ENCODE measurements at places on chromosomes 3 and 15.
A peak's percentile ranks its signal among the peaks of the same experiment; 100 is the strongest.

- no peak for DNase-seq
Observed at GRCh38 chr3:29741231-29741630, 460.4 kb downstream of the RBMS3 start.

DNA sequence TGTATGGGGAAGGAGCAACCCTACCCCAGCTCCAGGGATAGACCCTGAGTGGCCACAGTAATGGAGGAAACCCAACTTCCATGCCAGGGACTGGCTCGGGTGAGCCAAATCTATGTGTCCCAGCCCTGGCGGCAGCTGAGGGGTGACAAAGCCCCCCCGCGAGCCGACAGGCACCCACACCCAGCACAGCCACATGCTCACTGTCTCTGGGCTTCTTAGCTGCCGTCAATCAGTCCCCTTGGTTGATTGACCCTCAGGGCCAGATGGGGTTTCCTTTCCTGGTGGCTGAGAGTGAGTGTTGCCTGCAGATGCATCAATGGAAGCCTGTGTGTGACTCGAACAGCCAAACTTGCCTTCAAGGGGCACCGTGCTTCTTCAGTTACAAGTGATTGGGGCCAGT is 2.1 kb upstream of the OCA2 start:
- no peak for DNase-seq

GRCh38 chr3:49902511-49903345 is 945 bp downstream of the MST1R start:
- DNase-seq = no peak

GRCh38 chr15:69459066-69459465 is 6.4 kb downstream of the RPLP1 start:
- no peak for DNase-seq

- DNase-seq = no peak
Observed at GRCh38 chr3:151925876-151926275, 52.4 kb downstream of the SUCNR1 start.

GRCh38 chr3:171260899-171261298 is 199.3 kb downstream of the TNIK start:
- DNase-seq = no peak

DNA sequence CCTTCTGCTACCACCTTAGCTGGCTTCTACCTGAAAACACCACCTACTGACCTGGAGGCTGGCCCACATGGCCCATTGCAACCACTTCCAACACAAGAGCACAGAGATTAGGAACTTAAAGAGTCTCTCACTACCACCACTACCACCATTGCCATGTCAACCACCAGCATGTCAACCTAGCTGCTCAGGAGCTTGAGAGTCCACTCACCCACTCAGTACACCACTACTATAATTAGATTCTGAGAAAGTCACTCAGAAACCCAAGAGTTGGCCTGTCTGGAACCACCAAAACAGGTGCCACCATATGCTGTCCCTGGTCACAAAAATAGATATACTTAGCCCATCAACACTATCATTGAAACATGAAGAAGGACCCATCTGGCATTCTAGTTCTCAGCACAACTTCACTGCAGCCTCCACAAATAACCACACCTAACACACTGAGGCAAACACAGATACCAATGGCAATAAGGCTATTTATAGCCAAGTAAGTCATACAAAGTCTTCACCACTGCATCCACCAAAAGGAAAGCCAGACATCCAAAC is 806.7 kb upstream of the EPHA6 start:
- no peak for DNase-seq

GRCh38 chr3:190516416-190516815 is 2.5 kb downstream of the IL1RAP start:
- no peak for DNase-seq

DNA sequence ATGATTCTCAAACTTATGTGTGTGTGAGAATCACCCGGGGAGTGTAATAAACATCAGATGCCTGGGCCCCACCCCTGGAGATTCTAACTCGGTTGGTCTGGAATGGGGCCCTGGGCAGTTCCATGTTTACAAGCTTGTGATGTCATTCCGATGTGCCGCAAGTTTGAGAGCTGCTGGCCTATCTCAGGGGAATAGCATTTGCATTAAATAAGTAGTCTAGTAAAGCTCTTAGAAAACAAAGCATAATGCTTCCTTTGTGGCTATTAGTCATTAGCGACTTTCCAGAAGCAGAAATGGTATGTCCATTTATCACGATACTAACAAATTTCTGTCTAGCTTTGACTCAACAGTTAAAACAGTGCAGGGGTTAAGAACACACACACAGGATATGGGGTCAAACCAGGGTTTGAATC is 20.9 kb downstream of the PGBD4 start:
- no peak for DNase-seq

GRCh38 chr3:168066882-168067281 is 28.8 kb downstream of the GOLIM4 start:
- DNase-seq = no peak

DNA sequence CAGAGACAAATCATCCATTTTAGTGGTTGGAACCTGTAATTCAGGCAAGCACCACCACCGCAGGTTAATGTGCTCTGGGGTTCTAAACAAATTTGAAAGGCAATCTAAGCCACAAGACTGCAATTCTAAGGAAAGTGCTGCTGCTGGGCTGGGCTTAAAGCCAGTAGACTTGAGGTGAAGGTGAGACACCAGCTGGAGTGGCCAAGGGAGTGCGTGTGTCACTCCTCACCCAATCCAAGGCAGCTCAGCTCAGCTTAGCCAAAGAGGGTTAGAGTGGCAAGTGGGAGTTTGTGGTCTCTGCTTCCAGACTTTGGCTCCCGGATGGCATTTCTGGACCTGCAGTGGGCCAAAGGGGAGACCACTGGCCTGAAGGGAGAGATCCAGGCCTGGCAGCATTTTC is 1655.6 kb downstream of the SI start:
- no peak for DNase-seq

GRCh38 chr15:80060356-80061006 is 1.0 kb downstream of the ZFAND6 start:
- DNase-seq = peak; percentile 36

DNA sequence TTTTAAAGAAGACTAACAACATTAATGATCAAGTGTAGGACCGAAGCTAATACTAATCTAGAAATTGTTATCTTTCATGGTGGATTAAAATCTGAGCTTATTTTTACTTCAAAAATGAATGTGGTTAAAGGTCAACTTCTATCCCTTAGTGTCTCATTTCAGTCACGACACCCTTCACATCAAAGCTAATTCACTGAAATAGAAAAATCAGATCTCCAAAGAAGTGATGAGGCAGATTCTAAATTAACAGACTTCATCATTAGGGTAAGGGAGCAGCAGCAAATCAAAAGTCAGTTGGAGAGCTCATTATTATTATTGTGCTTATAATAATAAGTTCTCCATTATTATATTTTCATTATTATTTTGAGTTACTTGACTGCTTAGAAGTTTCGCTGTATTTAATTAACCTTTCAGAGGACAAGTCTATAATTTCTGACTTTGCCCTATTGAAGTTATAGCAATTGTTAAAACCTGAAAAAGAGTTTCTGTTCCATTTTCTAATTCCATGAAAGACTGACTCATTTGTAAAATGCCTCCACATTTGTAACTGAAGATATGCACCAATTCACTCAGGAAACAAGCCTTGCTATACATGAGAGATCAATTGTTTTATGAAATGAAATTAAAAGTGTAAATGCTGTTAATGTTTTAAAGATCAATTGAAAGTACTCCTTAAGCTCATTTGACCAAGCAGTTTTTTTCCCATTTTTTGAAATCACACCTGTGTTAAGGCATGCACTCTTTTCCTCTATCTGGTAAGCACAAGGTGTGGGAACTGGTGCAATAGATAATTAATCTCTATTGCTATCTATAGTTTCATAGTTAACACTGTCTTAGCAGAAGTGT is 23.1 kb upstream of the CMC1 start:
- DNase-seq = peak; percentile 41

DNA sequence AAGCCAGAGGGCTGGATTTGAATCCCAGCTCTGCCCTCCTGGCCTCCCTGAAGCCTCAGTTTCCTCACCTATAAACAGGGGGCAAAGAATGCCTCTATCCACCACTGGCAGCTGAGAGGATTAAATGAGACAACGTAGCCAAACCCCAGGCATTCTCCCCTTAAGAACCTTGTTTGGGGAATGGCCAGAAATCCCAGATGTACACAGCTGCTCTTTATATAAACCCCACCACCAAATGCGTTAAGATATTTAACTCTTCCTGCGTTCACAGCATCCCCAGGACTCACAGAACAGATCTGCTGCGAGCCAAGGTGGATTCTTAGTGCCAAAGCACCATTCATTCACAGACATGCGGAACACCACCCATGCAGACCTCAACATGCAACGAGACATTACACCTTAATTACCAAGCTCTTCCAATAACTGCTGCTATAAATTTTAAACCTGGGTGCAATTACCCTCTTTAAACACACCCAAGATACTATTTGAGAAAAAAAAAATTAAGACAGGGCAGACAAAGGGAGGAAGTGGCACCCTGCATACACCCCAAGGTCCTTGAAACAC is 5.2 kb downstream of the TLE3 start:
- DNase-seq = no peak

- peak; percentile 78 for DNase-seq
Observed at GRCh38 chr15:70023064-70023768, 74.5 kb downstream of the TLE3 start.

DNA sequence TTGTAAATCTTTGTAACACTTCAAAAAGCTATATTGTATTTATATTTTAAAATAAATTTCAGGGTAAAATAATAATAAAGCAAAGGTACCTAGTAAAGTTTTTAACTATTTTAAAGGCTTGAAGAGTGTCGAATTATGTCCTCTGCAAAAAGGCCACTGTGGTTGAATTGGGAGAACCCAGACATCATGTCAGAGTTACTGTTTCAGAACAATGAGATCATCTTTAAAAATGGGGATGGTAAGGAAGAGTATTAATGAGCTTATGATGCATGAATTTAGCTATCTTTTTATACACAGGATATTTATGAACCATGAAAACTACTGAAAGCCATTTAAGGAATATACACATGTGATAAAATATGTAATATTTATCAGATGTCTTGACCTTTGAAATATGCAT is 26.3 kb downstream of the KCNMB3 start:
- DNase-seq = no peak

- DNase-seq = no peak
Observed at GRCh38 chr3:133962849-133963248, 66.9 kb downstream of the SLCO2A1 start.

GRCh38 chr3:113287111-113287802 is 75.9 kb downstream of the BOC start:
- no peak for DNase-seq

- no peak for DNase-seq
Observed at GRCh38 chr3:71718072-71718471, 7.1 kb downstream of the EIF4E3 start.

DNA sequence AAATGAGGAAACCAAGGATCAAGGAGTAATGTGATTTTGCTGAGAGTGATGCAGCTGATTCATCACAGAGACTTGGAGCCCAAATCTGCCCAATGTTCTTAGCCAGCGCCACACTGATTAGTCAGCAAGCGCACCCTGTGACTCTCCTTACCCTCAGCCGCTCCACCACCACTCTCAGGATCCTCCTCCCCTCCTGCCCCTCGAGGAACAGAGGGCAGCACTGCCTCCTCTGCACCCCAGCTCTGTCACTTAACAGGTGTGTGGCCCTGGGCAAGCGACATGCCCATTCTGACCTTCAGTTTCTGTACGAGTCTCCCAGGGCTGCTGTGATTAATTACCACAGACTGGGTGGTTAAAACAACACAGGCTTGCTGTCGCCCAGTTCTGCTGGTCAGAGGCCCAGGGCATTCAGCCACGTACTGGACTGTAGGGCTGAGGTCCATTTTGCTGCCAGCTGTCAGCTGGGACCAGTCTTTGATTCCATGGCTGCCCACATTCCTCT is 36.1 kb upstream of the HRH1 start:
- no peak for DNase-seq

GRCh38 chr15:89614164-89614563 is 38.9 kb downstream of the TICRR start:
- no peak for DNase-seq

DNA sequence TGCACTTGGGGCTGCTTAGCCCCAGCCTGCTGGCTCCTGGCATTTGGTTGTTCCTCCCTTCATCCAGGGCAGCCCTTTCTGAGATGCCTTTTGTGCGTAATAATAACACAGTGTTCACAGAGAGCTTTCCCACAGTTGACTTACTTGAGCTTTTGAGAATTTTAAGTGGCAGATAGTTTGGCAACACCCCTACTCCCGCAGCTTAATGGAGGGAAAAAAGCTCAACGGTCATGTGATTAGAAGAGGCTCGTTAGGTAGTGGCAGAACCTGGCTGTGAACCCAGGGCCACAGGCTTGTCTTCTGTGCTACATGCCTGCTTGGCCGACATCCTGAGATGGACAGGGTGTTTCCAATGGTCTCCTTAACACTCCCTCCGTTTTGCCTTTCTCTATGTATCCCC is 4.7 kb downstream of the KBTBD13 start:
- no peak for DNase-seq

DNA sequence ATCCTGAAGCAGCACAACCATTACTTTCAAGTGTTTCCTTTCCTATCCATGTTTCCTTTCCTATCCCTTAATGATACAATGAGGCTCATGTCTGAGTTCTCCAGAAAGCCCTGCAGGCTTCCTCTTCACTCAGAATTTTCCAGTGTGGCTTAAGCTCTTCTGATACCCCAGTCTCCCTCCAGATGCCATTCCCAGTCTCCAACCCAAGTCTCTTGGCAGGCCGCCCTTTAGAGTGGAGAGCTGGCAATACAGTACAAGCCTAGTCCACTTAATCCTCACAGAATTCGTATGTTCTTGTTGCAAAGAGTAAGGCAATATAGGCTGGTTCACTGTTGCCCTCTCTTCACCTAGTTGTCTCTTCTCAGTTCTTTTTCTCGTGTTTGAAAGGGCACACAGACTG is 503.9 kb upstream of the MDFIC2 start:
- no peak for DNase-seq

DNA sequence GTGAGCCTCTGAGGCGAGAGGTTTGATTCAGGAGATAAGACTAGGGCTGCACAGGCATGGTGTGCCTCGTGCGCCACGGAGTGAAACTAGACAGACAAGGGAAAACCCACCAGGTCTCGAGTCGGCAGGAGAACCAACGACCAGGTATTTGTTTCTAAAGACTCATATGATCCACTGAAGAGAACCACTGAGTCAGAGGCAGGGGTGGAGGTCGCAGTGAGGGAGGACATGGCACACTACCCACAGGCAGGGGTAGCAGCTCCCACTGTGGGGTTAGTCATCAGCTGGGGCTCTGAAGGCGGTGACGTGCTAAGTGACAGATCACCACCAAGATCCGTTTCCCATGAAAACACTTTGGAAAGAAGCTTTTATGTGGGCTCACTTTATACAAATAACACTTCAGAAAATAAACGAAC is 45.7 kb downstream of the CHSY1 start:
- DNase-seq = peak; percentile 87

DNA sequence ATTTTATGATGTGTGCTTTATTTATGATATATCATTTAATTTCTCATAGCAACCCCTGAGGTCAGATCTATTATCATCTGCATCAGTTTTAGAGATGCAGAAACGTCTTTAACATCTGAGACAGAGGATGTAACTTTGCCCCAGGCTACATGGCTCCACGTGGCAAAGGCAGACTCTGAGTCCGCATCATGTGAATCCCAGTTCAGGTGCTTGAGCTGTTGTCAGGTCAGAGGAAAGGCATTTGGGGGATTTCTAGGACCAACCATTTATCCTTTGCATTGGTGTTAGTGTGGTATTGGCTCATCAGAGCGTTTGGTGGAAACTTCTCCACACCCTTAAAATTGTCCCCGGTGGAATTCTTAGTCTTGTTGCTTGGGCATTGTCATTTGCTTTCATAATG is 10.8 kb downstream of the CACNA2D3 start:
- no peak for DNase-seq

All from activated CD4-positive, alpha-beta T cell treated with anti-CD3 and anti-CD28 coated beads, Interleukin-2, Interleukin-6, amounts not matched to agents 100 ng/mL and 50 ng/mL, durations not matched to agents 16 hours and 8 hours (primary cell).